ENCODE measurements at places on chromosomes 5 and 9.

DNA sequence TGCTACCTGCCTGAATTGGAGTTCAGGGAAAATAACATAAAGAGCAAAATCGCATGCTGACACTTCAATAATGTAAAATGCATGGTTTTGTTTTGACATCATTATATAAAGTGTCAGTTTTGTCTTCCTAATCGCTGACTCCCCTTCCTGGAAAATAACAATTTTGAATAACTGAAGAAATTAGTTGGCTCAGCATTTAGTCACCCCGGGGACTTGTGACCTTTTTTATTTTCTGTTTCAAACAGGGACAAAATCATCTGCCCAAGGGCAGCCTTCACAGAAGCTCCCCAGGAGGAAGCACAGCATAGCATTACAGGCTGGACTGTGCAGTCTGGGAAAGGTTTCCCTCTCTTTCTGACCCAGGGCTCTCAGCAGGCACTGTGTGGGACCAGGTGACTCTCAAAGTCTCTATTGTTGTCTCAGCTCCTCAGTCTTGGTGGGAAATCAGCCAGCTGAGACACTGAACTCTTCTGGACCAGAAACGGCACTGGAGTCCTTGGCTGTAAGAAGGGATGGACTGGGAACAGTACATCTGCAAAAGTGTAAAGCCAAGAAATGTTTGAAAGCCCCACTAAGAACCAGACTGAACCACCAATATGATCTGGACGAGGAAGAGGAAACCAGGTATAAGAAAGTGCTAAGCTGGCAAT lies 671.3 kb upstream of the KLF4 start:
- no peak for DNase-seq

- no peak for DNase-seq
Observed at GRCh38 chr9:125784286-125785049, 37.3 kb downstream of the PBX3 start.

- DNase-seq: no peak
Observed at GRCh38 chr5:112087222-112087621, 330.2 kb upstream of the NREP start.

DNA sequence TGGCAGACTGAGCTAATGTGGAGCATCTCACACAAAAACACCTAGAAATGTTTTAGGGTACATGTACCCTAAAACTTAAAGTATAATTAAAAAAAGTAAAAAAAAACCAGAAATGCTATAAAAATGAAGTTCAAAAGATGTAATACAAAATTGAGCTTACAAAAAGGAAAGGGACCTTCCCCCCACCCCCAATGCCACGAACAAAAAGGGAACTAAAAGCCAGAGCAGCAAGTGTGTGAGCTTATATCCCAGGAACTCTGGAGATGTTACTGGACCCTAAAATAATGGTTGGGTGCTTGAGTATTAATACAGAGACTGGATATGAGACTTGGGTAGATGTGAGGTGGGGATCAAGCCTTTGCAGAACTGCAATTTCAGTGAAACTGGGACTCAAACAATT lies 11.0 kb downstream of the SPATA9 start:
- no peak for DNase-seq

- no peak for DNase-seq
Observed at GRCh38 chr5:126597156-126597555, 2.1 kb upstream of the ALDH7A1 start.

- no peak for DNase-seq
Observed at GRCh38 chr5:20618340-20618739, 630.3 kb upstream of the CDH18 start.

- DNase-seq: no peak
Observed at GRCh38 chr9:131608493-131609037, 63.2 kb downstream of the PRRT1B start.

DNA sequence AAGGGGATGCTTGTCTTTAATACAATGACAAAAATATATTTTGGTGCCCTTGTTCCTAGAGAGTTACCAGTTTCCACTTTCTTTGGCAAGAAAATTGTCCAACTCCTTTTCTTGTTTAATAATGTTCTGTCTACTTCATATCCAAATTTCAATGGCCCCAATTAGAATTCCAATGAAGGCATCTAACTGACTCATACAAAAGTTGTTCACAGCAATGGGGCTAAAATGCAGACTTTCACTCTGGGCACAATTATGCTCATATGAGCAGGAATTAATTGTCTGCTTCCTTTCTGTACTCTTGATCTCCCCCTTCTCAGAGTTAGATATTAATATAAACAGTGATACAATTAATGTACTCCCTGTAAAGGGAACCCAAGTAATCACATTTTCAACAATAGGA lies 42.1 kb upstream of the ZNF622 start:
- DNase-seq: no peak

DNA sequence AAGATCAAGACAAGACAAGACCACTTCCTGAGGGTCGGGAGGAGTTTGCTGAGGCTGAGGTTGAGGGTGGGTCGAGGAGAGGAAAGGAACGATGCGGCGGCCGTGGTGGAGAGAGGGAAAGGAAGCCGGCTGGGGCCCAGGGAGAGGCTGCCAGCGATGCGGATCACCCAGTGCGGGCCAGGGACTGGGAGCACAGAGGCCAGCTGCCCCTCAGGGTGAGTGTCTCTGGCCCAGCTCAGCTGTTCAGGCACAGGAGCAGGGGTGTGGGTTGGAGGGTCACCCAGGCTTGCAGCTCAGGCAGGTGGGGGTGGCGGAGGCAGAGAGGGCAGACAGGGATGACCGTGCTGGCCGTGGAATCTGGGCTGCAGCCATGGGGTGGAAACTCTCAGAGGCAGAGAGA lies 99.5 kb downstream of the FGF18 start:
- DNase-seq: no peak

GRCh38 chr5:10607666-10608073 lies 43.8 kb downstream of the ANKRD33B start:
- peak; percentile 49 for DNase-seq

DNA sequence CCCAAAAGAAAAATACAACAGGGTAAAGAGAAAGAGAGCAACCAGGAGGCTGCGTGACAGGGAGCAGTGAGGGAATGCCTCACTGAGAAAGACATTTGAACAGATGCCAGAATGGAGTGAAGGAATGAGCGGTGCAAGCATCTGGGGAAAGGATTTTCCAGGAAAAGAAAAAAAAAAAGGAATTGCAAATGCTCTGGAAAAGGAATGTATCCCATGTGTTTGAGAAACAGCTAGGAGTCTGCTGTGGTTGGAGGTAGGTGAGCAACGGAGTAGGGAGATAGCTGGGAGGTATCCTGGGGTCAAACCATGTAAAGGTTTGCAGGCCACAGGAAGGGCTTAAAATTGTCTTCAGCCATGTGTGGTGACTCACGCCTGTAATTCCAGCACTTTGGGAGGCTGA lies 23.6 kb upstream of the CEMIP2 start:
- DNase-seq: no peak

DNA sequence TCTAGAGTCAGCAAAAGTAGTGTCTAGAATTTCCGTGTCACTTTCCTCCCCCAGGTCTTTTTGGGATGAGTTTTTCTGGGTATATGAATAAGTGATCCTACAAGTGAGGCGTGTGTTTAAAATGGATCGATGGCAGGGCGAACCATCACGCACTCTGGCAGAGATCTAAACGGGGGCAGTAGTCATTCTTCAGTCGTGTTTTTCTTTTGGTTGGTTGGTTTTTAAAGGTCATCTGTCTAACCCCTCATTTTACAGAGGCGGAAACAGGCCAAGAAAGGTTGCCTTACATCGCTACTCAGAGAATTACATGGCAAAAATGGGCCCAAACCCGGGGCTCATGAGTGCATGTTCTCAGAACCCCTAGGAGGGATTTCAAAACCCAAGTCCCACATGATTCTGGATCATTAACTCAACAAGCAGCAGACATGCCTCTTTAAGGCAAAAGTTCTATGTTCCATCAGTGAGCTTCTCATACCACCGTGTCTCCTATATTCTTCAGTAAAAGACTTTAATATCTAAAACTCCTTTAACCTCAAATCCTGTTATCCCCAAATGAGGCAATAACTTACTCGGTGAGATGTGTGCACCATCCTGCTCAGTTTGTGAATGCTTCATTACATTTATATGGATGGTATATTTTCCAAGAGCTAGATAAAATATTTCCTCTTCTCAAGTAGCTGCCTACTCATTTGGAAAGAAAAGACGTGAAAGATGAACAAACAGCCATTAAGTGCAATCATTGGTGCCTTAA lies 145.8 kb downstream of the AOPEP start:
- no peak for DNase-seq
